ENCODE measurements at places on chromosomes 1 and 21.

- H3K4me1 ChIP-seq = no peaks in the 10 kb centered on the region
- H3K27ac ChIP-seq = no peak overlapping the region
- no peaks in the 10 kb centered on the region for H3K36me3 ChIP-seq
- no peak for DNase-seq
- H3K27me3 ChIP-seq = no peaks in the 10 kb centered on the region
Measured at GRCh38 chr1:49351768-49352167, 575.1 kb upstream of the BEND5 start.

DNA sequence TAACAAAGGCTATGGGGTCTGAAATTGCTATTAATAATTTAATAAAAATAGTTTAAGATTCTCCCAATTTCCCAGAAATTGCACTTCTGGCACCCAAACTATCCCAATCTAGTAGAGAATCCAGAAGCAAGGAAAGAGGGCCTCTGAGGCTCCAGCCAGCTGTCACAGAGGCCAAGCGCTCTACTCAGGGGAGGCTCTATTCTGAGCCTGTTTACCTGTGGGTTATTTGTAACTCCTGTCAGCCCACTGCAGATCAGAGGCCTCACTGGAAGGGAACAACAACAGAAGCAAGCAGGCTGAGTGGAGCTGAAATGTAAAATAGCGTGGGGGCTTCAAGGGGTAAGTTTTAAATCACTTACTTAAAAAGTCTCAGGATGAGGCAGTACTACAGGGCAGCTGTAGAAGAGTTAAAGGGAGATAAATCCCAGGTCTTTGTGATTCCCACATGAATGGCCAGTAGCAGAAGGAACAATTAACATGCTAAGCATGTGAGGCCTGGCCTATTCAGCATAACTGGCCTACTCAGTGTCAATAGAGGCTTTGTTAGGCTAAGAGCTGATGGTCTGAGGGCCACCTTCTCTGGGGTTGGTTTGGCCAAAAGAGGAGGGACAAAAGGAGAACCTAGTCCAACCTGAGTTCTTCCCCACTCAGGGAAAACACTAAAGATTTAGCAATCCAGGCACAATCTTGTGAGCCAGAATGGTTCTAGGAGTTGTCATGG is 12.8 kb downstream of the ZNF687 start:
- peaks cover 81% of the 10 kb centered on the region for H3K36me3 ChIP-seq
- no peaks in the 10 kb centered on the region for H3K4me1 ChIP-seq
- no peak for DNase-seq
- H3K4me3 ChIP-seq = no peak overlapping the region

- H3K4me1 ChIP-seq = no peaks in the 10 kb centered on the region
- no peak overlapping the region for H3K27ac ChIP-seq
- no peak overlapping the region for H3K4me3 ChIP-seq
- DNase-seq = no peak
Measured at GRCh38 chr1:212920896-212921295, 29.4 kb upstream of the VASH2 start.

GRCh38 chr1:212139526-212140135 is 104.1 kb downstream of the DTL start:
- no peak overlapping the region for H3K4me3 ChIP-seq
- H3K27me3 ChIP-seq = no peaks in the 10 kb centered on the region
- H3K4me1 ChIP-seq = no peaks in the 10 kb centered on the region
- H3K36me3 ChIP-seq = peaks cover 20% of the 10 kb centered on the region
- no peak overlapping the region for H3K27ac ChIP-seq

DNA sequence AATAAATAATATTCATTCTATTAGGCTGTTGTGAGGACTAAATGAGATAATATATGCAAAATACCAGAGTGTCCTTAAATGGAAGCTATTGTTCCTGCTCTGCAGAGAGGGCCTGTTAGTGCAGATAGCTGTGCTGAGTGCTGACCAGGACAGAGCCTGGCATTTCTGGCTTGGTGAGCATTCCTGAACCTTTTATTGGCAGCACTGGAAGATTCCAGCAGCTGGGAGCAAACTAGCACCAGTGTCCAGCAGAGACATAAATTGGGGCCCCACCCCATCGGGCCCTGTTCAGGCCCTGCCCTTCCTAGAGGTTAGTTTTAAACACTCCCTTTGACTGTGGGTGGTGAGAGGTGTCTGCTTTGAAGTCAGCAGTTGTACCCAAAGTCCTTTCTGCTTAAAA is 85.9 kb upstream of the GADD45A start:
- H3K27ac ChIP-seq = no peak overlapping the region
- no peak overlapping the region for H3K4me3 ChIP-seq
- H3K4me1 ChIP-seq = no peaks in the 10 kb centered on the region
- no peak for DNase-seq

DNA sequence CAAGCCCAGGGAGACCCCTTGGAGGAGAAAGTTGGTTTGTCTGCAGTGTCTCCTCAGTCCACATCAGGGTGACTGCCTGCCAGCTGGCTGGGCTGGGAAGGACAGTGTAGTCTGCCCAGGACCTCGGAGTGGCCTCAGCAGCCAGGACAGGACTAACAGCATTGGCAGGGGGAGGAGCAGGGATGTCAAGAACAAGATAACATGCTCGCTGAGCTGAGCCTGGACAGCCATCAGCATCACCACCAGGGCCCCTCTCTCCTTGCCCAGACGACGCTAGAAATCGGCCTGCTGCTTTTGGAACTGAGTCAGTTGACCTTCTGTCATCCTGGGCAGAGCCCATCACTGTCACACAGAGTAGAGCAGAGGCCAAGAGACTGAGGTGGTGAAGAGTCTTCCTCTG is 83.6 kb upstream of the CNTN2 start:
- H3K4me1 ChIP-seq = no peaks in the 10 kb centered on the region
- DNase-seq = no peak
- H3K27ac ChIP-seq = no peak overlapping the region
- H3K4me3 ChIP-seq = no peak overlapping the region
- no peaks in the 10 kb centered on the region for H3K36me3 ChIP-seq
- peaks cover 18% of the 10 kb centered on the region for H3K27me3 ChIP-seq

GRCh38 chr1:25906644-25907300 is 553 bp upstream of the STMN1 start:
- H3K27ac ChIP-seq = peak overlapping the region; percentile 64
- H3K4me3 ChIP-seq = peak overlapping the region; percentile 76
- peaks cover 15% of the 10 kb centered on the region for H3K27me3 ChIP-seq
- H3K4me1 ChIP-seq = peaks cover 30% of the 10 kb centered on the region
- no peak for DNase-seq

- no peak overlapping the region for H3K4me3 ChIP-seq
- no peak for DNase-seq
- peaks cover 12% of the 10 kb centered on the region for H3K27me3 ChIP-seq
- no peak overlapping the region for H3K27ac ChIP-seq
- H3K4me1 ChIP-seq = peaks cover 5% of the 10 kb centered on the region
Measured at GRCh38 chr1:74681001-74681400, 7.4 kb upstream of the ERICH3 start.

DNA sequence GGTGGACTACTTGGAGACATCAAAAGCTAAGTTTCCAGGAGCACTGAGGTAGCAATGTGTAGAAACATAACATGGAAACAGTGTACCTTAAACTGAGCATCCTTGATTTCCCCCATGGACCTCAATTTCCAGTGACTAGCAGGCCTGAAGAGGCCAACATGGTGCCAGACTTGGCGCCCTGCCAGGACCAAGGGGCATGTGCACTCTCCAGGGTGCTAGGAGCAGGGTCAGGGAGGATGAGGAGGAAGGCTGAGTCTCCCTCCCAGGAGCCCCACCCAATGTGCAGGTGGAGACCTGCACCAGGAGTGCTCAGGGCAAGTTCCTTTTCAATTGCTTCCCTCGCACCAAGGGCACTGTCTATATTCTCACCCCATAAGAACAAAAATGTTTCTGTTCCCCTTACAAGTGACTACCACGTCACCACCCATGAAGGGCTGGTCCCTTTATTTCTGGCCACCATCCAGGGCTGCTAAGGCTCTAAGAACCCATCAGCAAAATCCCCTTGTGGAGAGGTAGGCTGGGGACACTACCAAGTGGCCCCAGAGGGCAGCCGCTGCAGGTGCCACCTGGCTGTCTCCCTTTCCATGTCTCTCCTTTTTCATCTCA is 39.2 kb downstream of the MX1 start:
- no peak overlapping the region for H3K4me3 ChIP-seq
- peaks cover 2% of the 10 kb centered on the region for H3K27me3 ChIP-seq
- H3K4me1 ChIP-seq = peaks cover 1% of the 10 kb centered on the region
- DNase-seq = no peak

DNA sequence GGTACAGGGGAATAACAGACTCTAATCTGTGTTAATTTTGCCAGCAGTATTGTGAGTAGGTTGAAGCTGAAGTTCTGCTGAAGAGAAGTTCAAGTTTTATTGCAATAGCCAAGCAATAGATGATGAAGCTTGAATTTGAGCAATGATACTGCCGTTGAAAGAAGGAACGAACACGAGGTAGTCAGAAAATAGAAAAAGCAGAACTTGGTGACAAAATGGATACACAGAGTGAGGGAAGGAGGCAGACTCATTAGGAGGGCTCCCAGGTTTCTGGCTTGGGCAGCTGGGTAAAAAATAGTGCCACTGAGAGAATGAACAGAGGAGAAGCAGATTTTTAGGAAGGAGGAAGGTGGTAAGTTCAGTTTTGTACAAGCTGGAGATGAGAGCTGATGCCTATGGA is 22.3 kb upstream of the AGO1 start:
- H3K4me3 ChIP-seq = no peak overlapping the region
- no peaks in the 10 kb centered on the region for H3K36me3 ChIP-seq
- peaks cover 13% of the 10 kb centered on the region for H3K27me3 ChIP-seq

GRCh38 chr1:59397139-59397858 is 100.4 kb downstream of the FGGY start:
- H3K4me1 ChIP-seq = peaks cover 32% of the 10 kb centered on the region
- H3K4me3 ChIP-seq = no peak overlapping the region
- DNase-seq = no peak
- H3K27ac ChIP-seq = no peak overlapping the region
- no peaks in the 10 kb centered on the region for H3K36me3 ChIP-seq
- no peaks in the 10 kb centered on the region for H3K27me3 ChIP-seq

- H3K27me3 ChIP-seq = peaks cover 37% of the 10 kb centered on the region
- no peak overlapping the region for H3K27ac ChIP-seq
- no peaks in the 10 kb centered on the region for H3K36me3 ChIP-seq
- no peak overlapping the region for H3K4me3 ChIP-seq
- H3K4me1 ChIP-seq = no peaks in the 10 kb centered on the region
Measured at GRCh38 chr1:93416183-93416582, 31.7 kb upstream of the FNBP1L start.

GRCh38 chr1:194361374-194362131 is 1175.1 kb upstream of the B3GALT2 start:
- no peaks in the 10 kb centered on the region for H3K27me3 ChIP-seq
- no peak for DNase-seq
- no peak overlapping the region for H3K4me3 ChIP-seq
- no peaks in the 10 kb centered on the region for H3K4me1 ChIP-seq
- H3K27ac ChIP-seq = no peak overlapping the region
- no peaks in the 10 kb centered on the region for H3K36me3 ChIP-seq

GRCh38 chr1:1806890-1807289 is 28.6 kb upstream of the NADK start:
- H3K27ac ChIP-seq = no peak overlapping the region
- no peaks in the 10 kb centered on the region for H3K27me3 ChIP-seq
- DNase-seq = no peak

Data from activated T-helper 2 cell treated with anti-CD3 and anti-CD28 coated beads, Interferon-gamma antibody, Interleukin-2, Interleukin-4, amounts not matched to agents 10 μg/mL and 5 μg/mL and 100 μg/mL, durations not matched to agents 14 hours and 24 hours and 36 hours (primary cell).